ENCODE measurements at places on chromosomes 4 and X.

DNA sequence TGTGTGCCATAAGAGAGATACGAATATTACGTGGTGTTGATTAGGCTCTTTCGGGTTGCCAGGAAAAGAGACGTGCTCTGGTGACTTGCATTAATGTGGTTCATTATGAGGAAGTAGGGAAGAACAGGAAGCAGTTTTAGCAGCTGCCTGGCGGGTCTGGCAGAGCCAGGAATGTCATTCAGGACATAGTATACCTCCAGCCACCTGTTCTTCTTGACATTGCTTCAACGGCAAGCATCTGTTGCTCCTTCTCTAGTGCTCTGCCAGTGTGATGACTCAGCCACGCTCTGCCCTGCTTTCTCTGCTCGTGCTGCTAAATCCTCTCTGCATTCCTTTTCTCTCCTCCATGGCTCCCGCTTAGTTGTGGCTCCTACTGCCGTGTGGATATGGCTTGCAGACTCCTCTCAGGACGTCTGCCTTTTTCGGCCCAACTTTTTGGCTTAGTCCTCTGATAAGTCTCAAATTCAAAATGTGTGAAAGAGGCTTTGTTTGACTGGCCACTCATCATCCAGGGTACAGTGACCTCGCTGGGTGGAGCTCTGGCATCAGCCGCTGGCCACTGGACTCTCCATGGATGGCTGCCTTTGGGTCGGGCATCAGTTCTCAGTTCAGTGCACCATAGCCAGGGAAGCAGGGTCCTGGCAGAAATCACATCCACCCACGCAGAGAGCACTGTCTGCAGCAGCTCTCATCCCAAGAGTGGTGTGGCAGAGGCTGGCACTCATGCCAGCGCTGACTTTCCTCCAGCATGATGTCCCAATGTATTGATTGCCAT, 89.3 kb upstream of the KLF3 start:
- no peak for DNase-seq

DNA sequence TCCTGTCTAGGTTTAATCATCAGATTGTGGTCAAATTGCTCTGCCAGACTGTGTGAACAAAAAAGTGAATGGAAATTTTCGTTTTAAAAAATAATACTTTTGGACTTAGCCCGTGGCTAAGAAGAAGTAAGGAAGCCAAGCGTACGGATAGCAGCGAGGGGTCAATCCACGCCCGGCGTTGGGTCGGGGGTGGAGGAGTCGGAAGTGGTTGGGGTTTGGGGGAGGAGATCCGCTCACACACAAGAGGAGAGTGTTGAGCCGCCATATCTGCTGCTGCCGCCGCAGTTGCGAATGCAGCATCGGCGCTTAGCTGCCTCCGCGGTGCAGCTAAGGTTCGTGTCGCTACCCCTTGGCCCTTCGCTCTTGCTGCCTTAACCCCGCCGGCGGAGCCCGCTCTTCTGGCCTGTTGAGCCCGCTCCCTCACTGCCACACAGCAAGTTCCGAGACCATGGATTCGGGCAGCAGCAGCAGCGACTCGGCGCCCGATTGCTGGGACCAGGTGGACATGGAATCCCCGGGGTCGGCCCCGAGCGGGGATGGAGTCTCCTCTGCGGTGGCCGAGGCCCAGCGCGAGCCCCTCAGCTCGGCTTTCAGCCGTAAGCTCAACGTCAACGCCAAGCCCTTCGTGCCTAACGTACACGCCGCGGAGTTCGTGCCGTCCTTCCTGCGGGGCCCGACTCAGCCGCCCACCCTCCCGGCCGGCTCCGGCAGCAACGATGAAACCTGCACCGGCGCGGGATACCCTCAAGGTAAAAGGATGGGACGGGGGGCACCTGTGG, at the start of gene GSPT2:
GSPT2 (plus strand) TSS at position 264 of the 779 bp plus-strand sequence; CDS start at position 449, 185 bp downstream.
- DNase-seq, result peak; percentile 78

DNA sequence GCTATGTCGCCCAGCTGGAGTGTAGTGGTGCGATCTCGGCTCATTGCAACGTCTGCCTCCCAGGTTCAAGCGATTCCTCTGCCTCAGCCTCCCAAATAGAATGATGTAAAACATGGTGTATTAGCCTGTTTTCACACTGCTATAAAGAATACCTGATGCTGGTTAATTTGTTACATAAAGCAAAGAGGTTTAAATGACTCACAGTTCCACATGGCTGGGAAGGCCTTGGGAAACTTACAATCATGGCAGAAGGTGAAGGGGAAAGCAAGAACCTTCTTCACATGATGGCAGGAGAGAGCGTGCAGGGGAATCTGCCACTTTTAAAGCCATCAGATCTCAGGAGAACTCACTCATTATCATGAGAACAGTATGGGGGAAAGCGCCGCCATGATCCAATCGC, 1191.8 kb downstream of the ARAP2 start:
- DNase-seq, result no peak

GRCh38 chrX:3788494-3789233, 75.2 kb upstream of the PRKX start:
- DNase-seq, result no peak

DNA sequence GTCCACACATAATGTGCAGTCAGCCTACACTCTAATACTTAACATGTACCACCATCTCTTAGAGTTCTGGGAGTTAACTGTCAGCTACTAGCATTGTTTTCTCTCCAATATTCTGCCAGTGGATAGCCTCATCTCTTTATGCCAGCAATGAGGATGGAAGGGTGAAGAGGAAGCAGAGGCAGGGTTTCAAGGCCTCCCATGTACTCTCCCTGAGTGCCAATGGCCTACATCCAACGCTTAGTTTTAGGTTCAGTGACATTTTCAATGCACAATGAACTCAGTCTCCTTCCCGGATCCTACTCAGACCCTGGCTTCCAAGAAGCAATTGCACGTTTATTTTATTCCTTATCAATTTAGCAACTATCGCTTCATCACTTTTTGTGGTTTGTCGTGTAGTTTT, 686.1 kb downstream of the DMD start:
- no peak for DNase-seq

- DNase-seq, result no peak
These were observed 38.6 kb downstream of the TRPC5OS start for GRCh38 chrX:111914398-111915090.

DNA sequence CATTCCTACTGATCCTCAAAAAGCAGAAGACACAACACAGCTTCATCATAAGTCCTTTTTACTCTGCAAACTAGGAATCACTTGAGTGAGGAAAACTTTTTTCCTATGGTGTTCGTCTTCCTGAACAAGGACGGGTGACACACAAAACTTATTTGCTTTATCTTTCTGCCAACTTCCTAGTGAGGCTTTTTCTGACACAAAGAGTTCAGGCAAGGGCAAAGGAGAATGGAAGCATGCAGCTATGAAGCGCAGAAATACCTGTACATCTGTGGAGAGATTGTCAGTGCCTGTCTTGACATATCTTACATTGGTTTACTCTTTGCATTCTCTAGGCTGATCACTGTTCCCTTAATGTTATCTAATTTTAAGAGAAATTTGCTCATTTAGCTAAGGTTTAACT, 548.0 kb upstream of the IGFBP7 start:
- no peak for DNase-seq

DNA sequence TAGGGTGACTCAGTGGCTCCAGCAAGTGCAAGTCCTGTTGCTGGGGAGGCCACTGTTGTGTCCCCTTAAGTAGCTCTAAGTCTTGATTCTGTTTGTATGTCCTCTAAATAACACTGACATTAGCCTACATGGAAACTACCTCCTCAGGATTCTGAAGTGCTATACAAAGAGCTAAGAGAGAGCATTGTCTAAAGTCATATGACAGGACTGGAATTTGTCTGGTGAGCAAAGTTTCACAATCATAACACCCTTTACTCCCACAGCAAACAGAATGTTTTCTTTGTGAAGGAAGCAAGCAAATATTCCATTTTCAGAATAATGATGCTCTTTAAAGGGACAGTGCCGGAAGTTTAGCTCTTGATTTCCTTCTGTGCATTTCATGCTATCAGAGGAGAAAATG, 23.4 kb upstream of the CT47A1 start:
- DNase-seq, result no peak

DNA sequence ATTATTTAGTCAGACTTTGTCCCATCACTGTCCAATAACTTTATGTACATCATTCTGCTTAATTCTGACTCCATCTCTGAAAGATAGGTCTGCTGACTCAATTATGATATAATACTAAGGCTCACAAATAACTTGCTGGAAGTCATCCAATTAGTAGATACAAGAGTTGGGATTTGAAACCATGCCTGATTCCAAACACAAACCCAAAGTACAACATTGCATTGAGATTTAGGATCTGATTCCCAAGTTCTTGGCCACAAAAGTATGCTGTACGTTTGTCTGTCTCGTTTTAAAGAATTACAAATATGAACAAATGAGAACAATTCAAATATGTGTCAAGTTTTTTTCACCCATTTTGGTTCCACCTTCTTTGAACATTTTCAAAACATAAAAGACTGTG, 108.8 kb downstream of the AMELX start:
- DNase-seq, result no peak

GRCh38 chr4:129358571-129358970, 262.6 kb downstream of the C4orf33 start:
- no peak for DNase-seq

GRCh38 chr4:7649411-7649740, 214.6 kb upstream of the PSAPL1 start:
- DNase-seq, result no peak

DNA sequence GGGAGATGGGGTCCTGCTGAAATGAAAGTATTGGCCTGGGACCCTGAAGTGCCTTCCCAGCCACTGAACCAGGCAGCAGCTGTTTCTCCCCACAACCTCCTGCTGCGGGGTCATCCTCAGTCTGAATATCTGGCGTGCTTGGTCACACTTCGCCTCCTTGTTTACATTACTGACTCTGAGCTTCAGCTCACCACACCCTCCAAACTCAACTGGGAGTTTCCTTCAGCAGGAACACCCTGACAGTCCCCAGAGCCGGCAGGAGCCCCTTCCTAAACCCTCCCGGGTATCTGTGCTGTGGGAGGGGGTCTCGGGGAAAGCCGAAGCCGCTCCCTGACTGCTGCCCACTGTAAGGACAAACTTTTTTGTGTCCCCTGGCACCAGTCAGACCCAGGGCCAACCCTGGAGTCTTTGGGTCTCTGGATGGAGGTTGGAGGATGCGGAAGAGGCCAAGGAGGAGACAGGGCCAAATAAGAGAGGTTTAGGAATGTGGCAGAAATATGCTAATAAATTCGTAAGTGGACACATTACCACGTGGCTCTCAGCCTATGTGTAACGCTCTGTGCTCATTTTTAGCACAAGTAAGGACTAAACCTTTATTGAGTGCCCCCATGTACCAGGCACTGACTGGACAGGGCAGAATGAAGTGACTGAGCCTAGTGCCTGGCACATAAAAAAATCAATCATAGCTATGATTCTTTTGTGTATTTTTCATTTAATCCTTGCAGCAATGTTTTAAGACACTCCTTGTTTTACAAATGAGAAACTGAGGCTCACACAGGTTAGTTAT, 20.7 kb downstream of the FHDC1 start:
- peak; percentile 66 for DNase-seq

GRCh38 chrX:104564335-104564734, 1.7 kb upstream of the IL1RAPL2 start:
- no peak for DNase-seq

DNA sequence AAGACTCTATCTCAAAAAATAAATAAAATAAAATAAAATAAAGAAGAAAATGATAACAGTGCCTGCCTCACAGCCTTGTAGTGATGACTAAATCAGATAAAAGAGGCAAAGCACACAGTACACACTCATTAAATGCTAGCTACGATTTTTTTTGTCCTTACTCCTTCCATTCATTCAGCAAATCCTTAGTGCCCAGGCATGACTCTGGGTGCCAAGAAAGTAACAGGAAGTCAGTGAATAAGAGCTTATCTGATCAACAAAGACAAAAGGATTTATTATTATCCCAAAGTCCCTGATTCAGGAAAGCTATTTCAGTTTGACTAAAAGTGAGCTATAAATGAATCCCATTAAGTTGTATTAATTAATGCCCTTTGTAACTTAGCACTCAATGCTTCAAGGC, 92.7 kb downstream of the SH3KBP1 start:
- DNase-seq, result no peak

DNA sequence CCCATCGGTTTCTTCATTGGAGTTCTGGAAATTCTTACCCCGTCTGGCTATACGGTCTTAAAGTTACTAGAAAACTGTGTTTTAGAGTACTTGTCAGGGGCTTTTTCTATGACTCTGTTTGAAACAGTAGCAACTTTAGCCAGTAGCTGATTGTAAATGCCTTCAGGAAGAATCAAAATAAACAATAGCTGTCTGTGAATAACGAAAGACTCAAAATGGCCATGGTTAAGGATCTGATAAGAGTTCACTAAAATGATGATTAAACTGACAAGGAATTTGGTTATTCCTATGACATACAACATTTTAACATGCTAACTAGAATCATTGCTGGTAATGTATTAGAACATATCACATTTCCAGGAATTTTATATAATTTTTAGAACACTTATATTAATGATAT, 191.0 kb downstream of the EVC2 start:
- no peak for DNase-seq

DNA sequence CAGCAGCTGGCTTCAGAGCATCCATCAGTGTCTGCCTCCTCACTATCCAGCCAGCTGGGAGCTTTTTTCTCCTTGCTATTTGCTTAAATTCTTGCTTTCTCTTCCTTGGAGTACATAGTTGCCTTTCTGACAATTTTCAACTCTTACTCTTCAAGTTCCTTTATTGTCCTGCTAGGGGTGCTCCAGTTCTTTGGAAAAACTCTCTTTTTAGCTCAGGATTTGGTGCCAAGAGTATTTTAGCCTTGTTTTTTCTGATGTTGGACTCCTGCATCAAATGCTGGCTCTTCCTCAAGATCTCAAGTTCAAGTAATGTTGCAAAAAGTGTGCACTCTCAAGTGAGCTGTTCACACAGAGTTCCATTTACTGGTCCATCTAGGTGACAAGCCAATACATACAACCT, 126.4 kb downstream of the KDR start:
- no peak for DNase-seq

- no peak for DNase-seq
These were observed 58.1 kb downstream of the CASP3 start for GRCh38 chr4:184591070-184591677.

- DNase-seq, result no peak
These were observed 216.4 kb downstream of the PALLD start for GRCh38 chr4:168713253-168713652.

DNA sequence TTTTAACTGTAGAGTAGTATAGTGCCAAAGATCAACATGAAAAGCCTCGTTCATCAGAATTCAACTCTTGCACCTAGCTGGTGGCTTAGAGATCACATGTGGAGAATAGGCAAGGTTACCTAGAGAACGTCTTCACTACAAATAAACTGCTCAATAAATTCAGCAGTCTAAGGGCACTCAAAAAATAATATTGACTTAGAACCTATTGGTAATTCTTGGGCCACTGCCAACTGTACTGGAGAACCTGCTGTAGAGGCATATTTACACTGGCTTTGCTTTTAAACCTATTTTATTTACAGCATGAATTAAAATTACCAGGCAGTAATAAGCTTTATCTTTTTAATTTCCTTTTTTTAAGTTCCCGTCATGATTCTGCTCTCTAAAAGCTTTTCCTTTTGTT, 343.7 kb downstream of the PDHA2 start:
- no peak for DNase-seq

All from retina (tissue), 1 donor.